Skeletal muscle cell (primary cell): ENCODE measurements at places on chromosomes 16 and 17.

DNA sequence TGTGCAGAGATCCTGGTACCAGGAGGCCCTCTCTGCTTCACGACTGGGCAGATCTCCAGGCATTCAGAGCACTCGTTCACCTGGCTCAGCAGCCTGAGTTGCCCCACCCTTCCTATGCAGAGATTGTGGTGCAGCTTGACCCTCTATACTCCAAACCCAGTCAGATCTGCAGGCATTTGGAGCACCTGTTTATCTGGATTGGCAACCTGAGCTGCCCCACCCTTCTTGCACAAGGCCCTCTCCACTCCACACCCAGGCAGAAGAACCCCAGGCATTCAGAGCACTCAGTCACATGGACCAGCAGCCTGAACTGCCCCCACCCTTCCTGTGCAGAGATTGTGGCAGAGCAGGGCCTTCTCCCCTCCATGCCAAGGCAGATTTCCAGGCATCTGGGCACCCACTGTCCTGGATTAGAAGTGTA is 88.4 kb upstream of the CDH5 start:
- DNase-seq = no peak

- DNase-seq = peak; percentile 56
These were observed 12.1 kb downstream of the CFDP1 start for GRCh38 chr16:75420987-75421819.

DNA sequence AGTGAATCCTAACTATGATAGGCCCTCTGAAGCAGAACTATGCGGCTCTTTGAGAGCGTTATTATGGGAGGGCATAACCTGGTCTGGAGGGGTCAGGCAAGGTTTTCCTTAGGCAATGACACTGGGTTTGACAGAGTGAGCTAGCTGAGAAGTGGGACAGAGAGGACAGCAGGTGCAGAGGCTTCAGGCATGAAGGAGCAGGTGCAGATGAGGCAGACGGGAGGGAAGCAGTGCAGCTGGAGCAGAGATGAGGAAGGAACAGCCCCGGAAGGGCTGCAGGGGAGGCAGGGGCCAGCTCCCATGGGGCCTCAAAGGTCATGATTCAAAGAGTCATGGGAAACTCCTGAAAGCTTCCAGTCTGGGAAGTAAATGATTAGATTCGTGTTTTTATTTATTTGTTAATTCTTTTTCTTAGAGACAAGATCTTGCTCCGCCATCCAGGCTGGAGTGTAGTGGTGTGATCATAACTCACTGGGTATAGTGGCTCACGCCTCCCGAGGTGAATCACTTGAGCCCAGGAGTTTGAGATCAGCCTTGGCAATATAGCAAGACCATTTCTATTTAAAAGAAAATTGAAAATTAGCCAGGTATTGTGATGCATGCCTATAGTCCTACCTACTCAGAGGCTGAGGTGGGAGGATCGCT is 5.4 kb downstream of the MARCHF10 start:
- DNase-seq = no peak

- no peak for DNase-seq
These were observed 1.1 kb upstream of the PRPSAP1 start for GRCh38 chr17:76354747-76355310.

- DNase-seq = peak; percentile 97
These were observed 28.7 kb upstream of the TNRC6A start for GRCh38 chr16:24700549-24701392.

DNA sequence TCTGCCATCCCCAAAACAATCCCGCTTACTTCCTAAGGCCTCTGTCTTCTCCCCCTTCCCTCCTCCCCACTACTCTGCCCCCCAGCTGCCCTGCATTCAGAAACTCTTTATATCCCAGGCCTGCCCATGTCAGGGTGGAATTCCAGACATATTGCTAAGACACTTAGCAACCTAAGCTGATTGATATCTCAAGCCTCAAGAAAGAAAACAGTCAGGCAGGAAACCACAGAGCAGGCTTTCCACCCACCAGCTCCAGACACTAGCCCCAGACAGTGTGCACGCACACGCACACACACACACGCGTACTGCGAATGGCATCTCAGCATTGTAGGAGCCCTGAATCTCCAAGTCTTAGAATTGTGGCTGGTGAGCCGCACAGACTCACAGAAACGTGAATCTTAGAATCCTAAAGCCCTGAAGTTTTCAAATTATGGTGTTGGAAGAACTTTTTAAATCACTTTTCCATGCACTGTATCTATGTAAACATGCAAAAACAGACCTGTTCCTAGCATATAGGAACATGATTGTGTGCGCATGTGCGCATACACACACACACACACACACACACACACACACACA is 8.8 kb upstream of the LPCAT2 start:
- DNase-seq = peak; percentile 99

DNA sequence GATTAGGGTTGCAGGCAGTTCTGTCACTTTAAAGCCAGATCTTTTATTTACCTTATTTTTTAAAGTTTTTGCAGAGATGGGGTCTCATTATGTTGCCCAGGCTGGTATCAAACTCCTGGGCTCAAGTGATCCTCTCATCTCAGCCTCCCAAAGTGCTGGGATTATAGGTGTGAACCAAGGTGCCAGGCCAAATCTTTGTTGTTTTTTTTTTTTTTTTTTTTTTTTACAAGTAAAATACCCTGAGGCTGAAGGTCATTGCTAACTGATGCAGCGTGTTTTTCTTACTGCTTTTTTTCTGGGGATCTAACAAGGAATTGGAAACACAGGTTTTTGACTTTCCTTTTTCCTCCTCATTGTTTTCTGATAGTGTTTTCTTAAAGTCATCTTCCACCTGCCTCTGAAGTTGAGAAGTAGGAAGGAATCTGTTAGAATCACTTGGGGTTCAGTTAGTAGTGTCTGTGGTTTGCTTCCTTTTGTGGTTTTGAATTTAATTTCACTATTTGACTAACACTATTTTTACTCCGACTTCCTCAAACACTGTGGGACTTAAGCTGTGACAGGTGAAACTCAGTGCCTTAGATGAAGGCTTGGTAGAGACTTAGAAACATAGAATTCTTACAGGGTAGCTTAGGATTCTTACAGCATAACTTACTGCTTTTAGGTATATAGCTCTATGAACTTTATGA is 22.2 kb downstream of the CLTC start:
- DNase-seq = no peak

DNA sequence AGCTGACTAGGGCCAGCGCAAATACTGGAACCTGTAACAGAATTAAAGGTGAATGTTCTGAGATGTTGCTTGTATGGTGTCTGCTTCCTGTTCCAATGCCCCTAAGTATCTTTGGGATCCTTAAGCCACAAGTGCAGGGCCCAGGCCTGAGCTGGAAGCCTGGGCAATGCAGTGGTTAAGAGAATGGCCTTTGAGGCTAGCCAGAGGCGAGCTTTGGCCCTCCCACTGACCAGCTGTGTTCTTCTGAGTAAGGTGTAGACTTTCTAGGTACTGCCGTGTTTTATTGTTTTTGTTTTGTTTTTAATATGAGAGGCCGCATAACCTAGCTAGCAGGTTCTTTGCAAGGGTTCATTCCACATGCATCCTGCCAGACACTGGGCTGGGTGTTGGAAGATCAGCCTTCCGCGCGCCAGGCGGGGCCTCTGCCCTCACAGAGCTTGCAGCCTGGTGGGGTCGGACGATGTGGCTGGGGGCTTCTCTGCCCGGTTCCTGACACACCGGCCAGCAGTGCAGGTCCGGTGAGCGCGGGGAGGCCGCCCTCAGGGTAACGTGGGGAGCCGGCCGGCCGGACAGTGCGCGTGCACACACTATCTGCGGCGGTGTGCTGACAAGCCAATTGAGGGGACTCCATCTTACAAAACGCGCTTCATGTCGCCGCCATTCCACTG is 551 bp upstream of the MLX start:
- no peak for DNase-seq

DNA sequence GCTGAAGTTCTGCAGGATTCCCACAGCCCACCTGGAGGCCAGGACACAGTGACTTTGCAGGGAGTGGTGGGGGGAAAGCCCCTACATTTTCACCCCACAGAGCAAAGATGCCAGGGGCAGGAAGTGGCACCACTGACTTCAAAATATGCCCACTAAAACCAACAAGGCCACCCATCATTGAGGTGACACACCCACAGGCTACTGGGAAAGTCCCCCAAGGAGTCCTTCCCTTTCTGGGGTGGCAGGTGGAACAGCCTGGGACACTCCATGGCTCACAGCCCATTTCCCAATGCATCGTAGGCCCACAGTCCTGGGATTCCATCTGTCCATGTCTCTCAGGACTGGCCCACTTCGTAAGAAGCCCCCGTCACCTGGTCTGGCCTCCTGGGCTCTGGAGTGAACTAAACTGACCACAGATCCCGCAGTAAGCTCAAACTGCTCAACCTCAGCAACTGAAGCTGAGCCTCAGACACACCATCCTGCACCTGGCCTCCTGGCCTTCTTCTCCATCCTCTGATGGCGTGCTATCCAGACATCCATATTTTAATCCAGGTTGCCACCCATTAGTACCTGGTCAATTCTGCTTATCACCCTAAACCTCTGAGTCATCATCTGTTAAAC is 7.5 kb upstream of the CCL1 start:
- DNase-seq = no peak

DNA sequence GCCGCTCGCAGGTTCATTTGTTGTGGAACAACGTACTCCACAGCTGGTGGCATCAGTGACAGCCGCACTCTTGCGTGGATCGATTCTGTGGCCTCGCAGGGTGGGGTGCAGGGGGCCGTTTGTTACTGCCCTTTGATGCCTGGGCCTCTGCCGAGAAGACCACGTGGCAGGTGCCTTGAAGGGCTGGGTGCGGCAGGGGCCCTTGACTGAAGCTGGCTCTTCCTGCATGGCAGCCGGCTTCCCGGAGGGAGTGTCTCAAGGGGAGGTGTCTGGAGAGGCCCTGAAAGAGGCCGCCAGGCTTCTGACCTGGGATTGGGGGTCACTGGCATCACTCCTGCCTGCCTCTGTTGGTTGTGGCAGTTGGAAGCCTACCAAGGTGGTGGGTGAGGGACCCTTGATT is 43.8 kb downstream of the TBCD start:
- no peak for DNase-seq

GRCh38 chr17:82105882-82106687 is 8.0 kb upstream of the FASN start:
- DNase-seq = no peak

DNA sequence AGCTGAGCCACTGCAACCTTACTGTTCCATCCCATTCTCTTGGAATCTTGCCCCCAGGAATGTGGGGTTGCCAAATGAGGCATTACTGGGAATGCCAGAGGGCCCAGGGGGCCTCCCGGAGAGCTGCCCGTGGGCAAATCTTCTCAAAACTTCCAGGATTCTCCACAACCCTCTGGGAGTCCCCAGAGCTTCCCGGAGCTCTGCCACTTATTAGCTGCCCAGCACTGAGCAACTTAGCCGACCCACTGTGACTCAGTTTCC is 306.0 kb downstream of the FOXL1 start:
- no peak for DNase-seq

DNA sequence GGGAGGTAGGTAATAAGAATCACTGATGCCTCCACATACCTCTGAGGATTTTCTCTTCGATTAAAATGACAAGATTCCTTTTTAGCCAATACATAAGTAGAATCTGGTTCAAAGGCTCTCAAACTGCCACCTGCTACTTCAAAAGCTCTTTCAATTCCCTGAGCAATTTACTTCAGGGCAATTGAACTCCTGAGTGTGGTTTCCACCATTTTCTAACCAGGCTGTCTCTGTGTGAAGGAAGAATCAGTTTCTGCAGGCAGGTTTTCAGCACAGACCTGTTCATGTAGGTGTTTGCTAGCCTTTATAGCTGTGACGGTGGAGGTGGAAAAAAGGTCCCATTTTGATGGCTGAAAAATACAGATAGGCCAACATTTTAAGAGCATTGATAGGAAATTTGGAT is 18.2 kb upstream of the HS3ST3B1 start:
- DNase-seq = no peak

GRCh38 chr16:69861292-69862030 is 89.7 kb upstream of the CLEC18A start:
- DNase-seq = peak; percentile 22

GRCh38 chr17:62763891-62764600 is 44.1 kb downstream of the MARCHF10 start:
- DNase-seq = no peak

DNA sequence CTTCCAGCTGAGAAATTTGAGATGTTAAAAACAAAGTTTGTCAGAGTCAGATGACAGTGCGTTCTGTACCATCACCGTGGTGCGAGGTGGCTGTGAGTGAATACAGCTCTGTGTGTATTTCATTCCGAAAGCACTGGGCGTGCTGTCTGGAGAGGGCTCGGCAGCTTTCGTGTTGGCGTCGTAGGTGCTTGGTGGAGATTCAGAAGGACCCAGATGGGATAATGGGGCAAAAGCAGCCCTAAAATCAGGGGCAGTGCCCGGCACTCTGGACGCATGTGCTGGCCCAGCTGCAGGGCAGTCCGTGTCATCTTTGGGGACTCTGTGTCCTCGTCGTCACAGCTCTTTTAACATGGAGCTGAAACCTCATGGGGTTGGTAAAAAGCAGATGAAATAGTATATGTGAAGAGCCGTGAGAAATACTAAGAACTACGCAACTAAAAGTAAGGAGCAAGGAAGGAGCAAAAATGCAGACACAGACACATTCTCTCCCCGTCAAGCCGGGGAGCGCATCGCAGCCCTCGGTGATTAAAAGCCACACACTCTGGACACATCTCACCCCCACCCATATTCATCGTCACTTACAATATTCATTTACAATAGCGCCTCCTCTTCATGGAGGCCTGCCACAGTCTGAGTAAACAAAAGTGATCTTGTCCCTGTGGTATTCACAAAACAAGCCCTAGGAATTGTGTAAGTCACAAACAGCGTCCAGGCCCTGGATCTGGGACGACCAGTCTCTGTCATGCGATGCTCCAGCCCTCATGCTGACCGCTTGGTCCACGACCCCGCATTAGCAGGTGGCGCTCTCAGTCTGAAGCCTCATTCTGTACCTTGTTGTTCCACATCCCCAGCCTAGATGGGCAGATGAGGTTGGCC is 206.7 kb downstream of the RPTOR start:
- DNase-seq = no peak

- no peak for DNase-seq
These were observed 702 bp downstream of the NUDT21 start for GRCh38 chr16:56450275-56450985.

DNA sequence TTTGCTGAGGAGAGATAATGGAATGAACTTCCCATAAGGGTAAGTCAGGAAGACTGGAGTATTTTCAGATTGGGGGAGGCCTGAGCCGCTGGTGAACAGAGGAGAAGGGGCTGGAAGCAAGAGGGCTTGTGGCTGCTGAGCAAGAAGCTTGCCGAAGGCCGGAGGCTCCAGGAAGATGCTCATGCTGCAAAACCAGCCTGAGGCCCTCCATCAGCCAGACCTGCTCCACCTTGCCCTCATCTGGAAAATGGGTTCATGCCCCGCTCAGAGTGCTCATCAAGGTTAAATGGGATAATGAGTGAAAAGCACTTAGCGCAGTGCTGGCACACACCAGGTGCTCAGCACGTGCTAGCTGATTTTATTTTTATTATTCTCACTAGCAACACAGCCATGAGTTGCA is 5.5 kb upstream of the ASGR1 start:
- DNase-seq = no peak
